AG04449 (cell line): ENCODE measurements at places on chromosomes 1 and 21.

DNA sequence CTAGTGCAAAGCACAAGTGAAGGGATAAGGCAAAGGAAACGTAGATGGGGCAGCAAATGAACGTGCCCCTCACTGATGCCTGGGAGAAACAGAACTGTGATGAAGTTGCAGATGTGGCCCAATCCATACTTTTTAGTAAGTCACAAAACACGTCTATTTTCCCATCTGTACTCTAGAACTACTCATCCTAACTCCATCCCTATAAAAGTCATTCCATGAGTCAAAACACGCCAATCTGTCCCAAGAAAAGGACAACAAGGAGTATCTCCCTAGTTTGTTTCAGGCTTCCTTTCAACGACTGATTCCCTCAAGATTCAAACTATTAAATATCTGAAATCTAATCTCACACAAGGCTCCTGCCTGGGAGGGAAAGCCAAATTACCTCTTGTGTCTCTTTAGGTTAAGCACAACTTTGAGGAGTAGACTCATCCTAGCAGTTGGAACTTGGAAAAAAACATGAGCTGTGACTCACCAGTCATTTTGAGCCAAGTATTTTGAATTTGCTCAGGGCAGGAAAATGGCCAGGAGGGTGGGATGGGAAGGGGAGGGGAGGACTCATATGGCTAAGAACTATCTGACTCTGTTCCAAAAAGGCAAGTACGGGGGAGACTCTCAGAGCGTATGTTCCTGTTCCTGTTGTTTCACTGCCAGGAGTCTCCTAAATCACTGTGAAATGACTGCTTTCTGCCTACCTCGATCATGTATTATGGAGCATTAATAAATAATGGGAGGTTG is 214.5 kb upstream of the CAMK1G start:
- DNase-seq, result peak; percentile 90

- DNase-seq, result no peak
Observed at GRCh38 chr1:55572878-55573734, 357.9 kb upstream of the USP24 start.

- DNase-seq, result no peak
Observed at GRCh38 chr1:154874465-154874864, 4.4 kb upstream of the KCNN3 start.

GRCh38 chr1:183027791-183028190 is 4.6 kb downstream of the LAMC1 start:
- no peak for DNase-seq

GRCh38 chr1:233326811-233327650 is 493 bp upstream of the MAP3K21 start:
- no peak for DNase-seq

DNA sequence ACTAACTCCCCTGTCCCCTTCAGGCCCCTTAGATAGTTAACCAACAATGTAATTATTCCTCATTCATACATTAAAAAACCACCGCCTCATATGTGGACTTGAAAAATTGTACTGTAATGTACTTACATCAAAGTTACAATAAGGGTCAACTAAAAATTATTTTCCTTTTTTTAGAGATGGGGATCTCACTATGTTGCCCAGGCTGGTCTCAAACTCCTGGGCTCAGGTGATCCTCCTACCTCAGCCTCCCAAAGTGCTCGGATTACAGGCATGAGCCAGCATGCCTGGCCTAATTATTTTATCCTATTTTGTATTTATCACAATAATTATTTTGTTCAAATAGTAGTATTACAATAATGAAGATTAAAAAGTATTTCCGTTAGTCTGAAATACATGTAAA is 12.6 kb downstream of the RPL5 start:
- no peak for DNase-seq

GRCh38 chr1:71667216-71667615 is 586.4 kb upstream of the ZRANB2 start:
- no peak for DNase-seq

DNA sequence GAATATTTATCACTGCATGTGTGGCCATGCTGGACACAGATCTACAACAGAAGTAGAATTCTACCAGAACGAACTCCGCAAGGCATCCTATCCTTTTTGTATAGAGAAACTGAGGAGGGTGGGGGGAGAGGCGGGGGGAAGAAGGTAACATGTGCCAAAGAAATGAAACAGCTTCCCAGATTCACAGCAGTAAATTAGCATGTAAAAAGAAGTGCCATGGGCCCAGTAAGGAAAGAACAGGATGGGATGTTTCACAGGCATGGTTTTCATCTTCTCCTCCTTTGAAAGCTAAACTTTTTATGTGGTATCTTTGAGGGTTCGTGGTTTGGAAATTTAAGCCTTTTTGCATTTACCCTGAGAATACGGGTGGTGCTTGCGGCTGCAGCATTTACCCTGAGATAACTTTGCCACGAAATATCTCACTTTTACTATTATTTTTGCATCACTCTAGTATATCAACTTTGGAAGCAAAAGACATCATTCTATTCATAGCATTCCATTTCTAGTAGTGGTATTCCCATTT is 168.9 kb downstream of the TPR start:
- no peak for DNase-seq

DNA sequence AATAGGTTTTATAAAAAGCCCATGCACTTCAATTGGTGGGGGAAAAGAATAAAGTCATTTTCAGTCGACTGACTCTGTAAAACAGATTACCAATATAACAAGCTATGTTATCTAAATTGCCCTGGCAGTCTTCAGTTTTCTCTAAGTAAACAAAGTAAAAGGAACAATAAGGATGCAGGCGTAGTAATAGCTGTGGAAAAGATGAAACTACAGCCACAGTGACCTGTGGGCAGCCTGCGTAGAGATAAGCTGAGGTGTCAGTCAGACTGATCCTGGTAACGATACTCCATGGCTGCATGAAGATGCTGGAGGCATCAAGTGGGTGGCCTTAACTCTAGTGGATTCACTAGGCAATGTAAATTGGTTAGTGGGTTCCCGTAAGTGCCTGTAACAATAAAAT is 29.3 kb downstream of the CLCC1 start:
- DNase-seq, result no peak

GRCh38 chr1:97308131-97308530 is 586.5 kb downstream of the PTBP2 start:
- DNase-seq, result no peak

DNA sequence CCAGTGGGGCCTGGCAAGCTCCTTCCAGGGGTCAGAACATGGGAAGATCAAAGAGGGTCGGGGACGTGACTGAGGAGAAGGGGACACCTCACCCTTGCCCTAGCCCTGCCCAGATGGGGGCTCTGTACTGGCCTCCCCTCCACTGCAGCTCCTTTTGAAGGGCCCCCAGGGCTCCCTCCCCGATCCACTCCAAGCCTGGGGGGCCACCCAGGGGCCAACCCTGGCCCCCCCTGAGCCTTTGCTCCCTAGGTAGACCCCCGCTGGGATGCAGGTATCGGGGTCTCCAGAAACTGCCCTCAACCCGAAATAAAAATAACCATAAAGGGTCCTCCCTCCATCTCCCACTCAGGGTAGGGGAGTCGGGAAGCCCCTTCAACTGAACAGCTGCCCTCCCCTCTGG is 37.4 kb upstream of the FAM131C start:
- no peak for DNase-seq

DNA sequence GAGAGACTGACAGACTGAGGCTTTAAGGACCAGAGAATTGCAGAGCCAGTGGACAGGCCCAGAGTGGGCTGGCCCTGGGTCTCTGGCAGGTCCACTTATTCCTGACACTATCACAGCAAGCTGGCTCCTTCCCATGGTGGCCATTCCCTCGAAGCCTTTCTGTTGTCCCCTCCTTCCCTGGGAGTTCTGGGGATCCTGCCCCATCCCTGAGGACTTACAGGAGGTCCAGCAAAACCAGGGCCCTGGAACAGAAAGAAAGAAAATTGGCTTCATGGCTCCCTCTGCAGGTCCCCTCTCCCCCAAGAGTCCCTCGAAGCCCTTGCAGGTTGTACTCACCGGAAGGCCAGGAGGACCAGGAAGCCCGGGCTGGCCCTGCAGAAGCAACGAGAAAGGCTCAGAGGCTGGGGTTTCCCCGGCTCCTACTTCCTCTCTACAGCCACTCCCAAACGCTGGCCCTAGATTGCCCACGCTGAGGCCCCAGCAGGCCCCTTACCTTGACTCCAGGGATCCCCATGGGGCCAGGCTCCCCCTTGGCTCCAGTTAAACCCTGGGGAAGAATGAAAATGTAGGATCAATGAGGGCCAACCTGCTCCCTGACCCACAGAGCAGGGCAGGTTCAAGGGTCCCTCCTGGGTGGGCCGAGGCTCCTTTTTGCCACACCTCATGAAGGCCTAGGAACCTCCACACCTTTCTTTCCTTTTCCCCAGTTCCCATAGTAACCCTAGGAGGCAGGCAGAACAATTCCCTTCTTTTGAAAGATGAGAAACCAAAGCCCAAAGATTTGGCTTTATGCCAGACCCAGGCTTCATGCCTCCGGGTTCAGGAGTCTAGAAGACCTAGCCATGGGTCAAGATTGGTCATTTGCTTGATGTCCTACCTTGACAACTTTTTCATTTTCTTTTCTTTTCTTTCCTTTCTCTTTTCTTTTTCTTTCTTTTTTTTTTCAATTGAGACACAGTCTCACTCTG is 4.6 kb downstream of the COL9A2 start:
- no peak for DNase-seq

- DNase-seq, result no peak
Observed at GRCh38 chr21:14981246-14981645, 83.6 kb downstream of the NRIP1 start.

DNA sequence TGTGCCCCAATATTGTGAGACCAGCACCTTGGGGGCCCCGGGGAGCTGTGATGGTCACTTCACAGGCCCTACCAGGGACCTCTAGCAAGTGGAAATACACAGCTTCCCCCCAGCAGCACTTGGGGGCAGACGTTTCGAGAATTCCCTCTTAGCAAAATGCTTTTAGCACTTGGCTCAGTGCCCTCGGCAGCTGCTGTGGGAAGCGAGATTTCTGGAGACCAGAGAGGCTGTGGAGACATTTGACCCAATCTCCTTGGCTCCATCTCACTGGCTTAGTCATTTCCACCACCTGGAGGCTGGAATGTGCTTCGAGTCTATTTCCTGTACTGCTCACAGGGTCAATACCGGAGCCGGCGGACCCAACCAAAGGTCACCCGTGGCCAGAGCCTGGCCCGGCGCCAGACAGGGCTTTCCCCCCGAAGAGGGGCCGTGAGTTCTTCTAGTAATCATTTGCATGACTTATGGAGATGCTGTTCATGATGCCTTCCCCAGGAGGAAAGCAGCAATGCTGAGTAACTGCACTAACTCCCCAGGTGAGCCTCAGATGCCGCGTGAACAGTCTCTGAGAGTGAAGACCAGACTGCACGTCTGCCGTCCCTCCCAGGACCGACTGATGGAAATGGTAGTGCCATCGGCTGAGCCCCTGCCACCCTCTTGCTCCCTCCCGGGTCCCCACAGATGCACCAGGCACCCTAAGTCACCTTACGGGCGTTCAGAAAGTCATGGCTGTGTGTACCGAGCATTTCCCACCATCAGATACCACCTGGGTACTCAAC is 4.4 kb upstream of the C2CD2 start:
- peak; percentile 55 for DNase-seq

GRCh38 chr1:160522622-160523345 is at the start of gene SLAMF6:
Gene SLAMF6 (minus strand): TSS chr1:160523255. CDS start chr1:160523192, 63 bp downstream.
- no peak for DNase-seq

DNA sequence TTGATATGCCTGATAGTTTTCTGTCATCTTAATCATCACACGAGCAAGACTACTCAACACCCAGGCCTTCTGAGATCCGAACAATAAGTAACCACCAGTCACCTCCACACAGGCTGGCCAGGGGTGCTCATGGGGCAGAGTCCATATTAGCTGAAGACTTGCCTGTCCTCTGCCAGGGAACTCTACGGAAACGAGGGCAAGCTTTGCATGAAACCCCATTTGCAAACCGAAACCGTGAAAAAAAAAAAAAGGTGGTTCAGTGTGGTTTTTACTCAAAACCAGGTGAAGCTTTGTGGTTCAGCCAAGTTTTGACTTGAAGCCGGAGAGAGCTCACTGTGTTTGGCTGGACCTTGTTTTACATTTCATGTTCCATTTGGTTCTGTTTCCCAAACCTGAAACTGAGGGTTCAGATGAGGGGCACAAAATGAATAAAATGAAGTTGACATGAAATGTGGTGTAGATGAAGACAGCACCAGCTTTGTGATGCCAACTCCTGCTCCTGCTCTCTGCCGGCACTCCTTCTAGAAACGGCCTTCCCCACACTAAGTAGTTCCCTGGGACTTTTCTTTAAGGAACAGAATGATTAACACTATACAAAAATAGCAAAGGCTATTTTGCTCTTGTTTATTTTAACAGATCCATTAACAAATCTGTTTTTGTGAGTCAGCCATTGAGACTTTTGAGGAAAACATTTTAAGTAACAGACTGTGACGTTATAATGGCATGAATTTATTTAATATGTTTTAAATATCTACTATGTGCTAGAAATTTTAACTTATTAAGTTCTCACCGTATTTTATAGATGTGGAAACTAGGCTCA is 74.7 kb downstream of the RUNX1 start:
- no peak for DNase-seq

DNA sequence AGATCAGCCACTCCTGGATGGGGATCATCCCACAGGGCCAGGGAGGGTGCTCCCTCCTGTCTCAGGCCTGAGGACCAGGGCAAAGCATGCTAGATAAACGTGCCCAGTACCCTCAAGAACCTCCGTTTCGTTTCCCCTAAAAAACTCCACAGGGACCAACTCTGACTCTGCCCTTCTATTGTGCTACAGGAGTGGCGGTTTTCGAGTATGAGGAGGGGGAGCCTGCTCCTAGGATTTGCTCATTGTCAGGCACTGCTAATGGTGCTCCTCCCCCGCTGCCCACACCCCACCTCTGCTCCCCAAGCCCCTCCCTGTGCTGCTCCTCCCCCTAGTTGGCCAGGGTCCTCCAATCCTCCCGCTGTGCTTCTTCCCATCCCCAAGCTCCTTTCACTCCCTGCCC is 32.0 kb downstream of the PGBD5 start:
- no peak for DNase-seq

DNA sequence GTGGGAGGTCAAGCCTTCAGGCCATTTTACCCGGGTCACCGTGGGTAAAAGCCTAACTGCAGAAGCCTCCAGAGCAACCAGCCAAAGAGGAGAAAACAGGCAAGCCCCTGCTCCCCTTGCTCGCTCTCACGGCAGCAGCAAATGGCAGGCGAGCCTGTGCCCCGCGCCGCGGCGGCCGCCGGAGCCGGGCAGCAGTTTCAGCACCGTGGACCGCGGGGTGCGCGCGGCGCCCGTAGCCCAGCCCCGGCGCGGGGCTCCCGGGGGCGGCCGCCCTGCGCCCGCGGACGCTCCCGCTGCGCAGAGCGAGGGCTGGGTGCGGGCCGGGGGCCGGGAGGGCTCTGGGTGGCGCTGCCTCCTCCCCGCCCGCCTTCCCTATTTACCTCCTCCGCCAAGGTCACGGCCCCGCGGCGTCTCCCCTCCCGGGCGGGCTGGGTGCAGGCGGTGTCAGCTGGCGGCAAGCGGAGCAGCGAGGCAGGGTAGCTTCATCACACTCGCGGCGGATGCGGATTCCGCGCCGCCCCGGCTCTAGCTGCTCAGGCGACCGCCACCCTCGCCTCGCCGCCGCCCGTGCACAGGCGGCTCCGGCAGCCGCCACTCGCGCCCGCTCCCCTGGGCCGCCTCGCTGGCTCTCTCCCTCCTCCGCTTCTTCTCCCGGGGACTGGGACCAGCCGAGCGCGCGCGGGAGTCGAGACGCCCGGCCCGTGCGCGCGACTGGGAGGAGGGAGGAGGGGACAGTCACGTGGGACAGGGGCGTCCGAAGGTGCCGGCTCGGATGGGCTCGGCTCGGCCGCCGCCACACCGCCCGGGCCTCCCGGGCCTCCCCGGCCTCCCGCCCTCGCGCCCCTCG is at the start of gene RGS7:
Gene RGS7, minus strand, starts transcription at position 687 of the 847 bp plus-strand sequence.
- DNase-seq, result no peak

GRCh38 chr1:86933562-86934377 is 19.3 kb downstream of the HS2ST1 start:
- no peak for DNase-seq
